ENCODE measurements at places on chromosomes 5 and 9.
A peak's percentile ranks its signal among the peaks of the same experiment; 100 is the strongest.

DNA sequence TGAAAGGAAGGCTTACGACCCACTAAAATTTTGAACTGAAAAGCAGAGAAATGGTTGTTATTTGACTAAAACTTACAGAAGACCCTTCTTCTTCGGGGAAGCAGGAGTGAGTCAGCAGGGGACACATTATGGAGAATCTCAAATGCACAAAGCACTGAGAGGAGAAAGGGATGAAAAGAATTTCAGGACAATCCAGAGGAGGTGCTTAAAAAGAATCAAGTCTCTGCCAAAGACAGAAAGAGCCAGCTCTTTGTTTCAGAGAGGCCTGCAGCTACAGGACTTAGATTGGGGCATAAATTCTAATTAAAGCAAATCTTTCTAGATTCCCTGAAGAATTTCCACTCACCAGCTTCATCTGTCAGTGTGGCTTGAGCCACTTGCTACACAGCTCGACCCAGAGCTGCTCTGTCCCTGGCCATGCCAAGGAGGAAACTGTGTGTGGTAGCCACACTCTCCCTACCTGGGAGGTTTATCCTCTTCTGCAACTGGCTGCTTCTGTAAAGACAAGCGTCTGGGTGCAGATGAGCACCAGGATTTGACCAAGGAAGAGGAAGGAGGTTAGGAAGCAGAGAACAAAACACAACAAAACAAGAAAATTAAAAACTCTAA lies 89.9 kb downstream of the SEMA5A start:
- DNase-seq, result no peak

DNA sequence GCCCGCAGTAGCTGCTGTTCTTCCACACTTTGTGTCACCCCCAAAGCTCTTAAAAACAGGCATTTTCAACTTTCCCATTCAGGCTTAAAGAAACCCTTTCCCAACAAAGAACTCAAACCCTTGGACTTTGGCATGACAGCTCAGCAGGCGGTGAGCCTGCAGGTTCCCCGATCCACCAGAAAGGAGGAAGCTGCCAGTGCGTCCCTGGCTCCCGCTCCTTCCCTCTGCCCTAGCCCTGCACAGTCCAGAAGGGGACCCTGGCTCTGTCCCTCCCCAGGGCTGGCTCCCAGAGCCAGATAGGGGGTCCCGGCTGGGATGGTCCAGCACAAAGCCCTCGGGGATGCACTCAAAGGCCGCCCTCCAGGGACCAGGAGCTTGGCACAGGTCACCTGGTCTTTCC lies 9.6 kb downstream of the SLC9A3 start:
- no peak for DNase-seq

GRCh38 chr5:10320793-10321192 lies 13.1 kb upstream of the CMBL start:
- DNase-seq, result no peak

DNA sequence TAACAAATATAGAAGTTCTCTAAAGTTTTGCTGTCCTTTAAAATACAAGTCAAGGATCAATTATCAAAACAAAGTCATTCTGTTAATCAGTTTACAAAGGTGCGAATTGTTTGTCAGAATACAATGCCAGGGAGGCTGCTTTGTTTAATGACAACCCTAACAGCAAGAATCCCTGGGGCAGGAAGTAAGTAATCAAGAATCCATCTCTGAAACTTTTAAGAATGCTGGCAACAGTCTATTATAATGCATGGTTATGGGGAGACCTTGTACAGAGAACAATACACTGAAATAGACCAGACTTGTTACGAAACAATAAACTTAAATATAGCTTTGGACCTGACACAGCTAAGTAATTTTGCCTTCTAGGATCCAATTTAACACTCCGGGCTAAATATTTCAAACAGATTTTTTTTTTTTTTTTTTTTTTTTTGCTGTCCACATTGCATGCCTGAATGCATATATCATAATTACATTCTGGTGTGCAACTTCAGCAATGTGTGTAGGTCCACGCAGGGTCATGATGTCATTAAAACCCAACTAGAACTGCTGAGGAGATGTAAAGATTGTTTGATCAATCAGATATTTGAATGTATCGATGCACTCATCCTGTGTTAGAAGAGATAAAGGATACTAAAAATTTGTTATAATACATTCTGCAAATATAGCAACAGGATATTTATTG lies 421.3 kb downstream of the CETN3 start:
- DNase-seq, result no peak

DNA sequence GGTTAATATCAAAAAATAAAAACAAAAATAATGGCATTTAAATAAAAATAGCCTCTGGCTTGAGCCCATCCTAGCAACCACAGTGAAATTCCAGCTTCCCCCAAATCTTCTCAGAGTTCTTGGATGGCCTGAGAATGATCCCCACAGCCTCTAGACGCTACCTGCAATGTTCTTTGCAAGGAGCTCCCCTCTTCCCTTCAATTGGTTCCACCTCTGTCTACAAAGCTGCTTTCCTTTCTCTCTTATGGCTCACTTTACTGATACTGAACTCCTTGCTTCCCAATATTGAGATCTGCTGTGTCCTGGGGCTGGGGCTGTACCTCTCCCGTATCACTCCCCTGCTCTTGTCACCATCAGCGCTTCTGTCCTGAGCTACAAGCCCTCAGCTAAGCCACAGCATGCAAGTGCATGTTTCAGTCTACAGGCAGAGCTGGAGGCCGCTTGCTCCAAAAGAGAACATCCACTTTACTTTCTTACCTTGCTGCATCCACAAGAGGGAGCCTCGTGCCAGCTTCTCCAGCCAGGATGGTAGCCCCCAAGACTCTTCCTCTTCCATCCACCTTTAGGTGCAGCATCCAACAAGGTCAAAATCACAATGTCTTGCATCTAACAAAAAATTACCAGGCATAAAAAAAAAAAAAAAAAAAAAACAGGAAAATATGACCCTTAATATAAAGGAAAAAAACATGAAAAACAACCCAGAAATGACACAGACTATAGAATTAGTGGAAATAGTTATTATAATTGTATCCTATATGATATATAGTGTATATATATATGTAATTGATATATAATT lies 57.4 kb upstream of the PRSS3 start:
- DNase-seq, result no peak

DNA sequence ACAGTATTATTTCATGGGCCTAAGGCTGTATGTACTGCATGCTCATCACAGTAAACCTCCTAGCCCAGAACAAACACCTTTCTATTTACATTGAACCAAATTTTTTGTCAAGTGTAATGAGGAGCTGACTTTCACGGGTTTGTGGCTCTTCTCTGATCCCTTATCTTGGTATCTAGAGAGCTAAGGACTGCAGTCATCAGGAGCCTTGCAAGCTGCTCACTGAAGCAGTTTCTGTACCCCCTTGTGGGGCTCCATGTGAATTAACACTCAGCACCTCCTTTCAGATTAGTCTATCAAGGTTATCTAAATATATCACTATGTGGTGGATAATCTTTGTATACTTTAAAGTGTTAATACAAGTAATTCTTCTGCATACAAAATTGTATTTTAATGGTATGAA lies 108.2 kb downstream of the AUH start:
- no peak for DNase-seq

- no peak for DNase-seq
Observed at GRCh38 chr5:88142886-88143692, 125.6 kb downstream of the TMEM161B start.

DNA sequence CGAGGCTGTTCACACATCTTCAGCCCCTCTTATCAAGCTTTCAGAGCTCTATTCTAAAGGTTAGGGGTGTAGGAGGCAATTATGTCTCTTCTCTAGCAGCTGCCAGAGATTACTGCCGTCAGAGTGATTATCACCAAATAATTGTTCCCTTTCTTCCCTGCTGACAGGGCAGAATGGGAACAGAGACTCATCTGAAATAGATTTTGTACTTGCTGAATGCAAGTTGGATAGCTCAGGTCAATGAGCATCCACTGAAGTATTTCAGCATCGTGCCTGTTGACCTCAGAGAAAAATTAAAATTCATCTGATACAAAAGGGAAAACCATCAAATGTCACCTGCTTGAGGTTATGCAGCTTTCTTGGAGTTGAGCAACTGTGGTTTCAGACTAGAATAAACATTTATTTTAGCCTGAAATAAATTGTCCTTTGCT lies 213.7 kb upstream of the MAP3K1 start:
- no peak for DNase-seq

GRCh38 chr9:75869236-75869635 lies 21.2 kb upstream of the PCSK5 start:
- no peak for DNase-seq

GRCh38 chr5:43389679-43390329 lies 22.4 kb downstream of the CCL28 start:
- DNase-seq, result peak; percentile 91

- DNase-seq, result no peak
Observed at GRCh38 chr5:90015584-90016018, 394.0 kb downstream of the CETN3 start.

GRCh38 chr5:110790673-110791072 lies 51.9 kb downstream of the SLC25A46 start:
- no peak for DNase-seq

DNA sequence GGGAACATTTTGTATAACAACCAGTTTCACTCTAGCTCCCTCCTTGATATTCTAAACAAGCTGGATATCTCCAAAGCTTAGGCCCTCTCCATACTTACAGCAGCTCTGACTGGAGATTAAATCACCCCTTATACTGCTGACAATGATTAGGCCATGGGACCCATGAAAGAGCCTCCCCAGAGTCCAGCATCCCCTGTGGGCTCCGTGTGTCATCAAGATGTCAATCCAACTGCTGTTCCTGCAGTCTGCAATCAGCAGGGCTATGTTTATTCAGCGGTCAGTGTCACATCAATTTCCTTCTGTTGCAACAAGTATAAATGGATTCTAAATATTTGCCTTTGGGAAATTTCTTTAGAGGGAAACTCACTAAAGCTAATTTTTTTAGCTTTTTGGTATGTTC lies 26.6 kb downstream of the PCDHAC2 start:
- DNase-seq, result no peak

DNA sequence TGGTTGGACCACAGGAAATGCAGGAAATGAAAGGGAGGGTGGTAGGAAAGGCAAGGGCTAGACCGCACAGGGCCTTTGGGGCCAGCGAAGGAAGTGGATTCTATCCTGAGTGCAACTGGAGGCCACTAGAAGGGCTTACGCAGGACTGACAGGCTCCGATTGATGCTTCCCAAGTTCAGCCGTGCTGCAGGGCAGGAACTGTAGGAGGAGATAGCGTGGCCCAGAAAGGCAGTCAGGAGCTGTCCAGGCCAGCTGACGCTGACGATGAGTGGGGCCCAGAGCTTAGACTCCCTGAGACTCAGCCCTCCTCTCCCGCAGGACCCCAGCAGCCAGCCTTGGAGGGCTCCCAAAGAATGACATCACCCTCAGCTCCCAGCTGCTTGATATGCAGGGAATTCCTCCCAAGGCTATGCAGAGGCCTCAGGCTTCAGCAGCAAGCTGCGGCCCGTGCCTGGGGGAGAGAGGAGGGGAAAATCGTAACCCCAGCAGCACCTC lies 48.8 kb downstream of the KCNIP1 start:
- DNase-seq, result no peak

- DNase-seq, result no peak
Observed at GRCh38 chr9:107739601-107740082, 250.1 kb upstream of the KLF4 start.

- no peak for DNase-seq
Observed at GRCh38 chr9:136857166-136857565, 5.0 kb downstream of the MAMDC4 start.

DNA sequence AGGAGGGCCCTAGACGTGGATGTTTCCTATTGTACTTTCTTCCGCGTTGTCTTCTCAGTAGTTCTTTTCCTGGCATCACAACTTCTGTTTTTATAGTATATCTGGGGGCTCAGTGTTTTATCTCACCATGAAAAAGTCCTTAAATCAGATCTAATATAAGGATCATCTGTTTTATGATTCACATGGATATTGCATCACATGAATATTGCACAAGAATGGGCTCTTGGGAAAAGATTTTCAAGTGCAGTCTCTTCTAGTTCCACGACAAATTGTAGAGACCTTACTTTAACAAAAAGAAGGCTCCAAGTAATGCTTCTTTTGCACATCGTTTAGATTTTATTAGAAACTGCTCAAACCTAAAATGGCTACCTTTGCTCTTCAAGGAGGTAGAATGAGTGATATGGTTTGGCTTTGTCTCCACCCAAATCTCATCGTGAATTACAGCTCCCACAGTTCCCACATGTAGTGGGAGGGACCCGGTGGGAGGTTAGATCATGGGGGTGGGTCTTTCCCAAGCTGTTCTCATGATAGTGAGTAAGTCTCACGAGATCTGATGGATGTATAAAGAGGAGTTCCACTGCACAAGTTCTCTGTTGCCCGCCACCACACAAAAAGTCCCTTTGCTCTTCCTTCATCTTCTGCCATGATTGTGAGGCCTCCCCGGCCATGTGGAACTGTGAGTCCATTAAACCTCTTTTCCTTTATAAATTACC lies 53.7 kb upstream of the FAM120A start:
- DNase-seq, result no peak

GRCh38 chr9:124149992-124150391 lies 107.8 kb upstream of the NEK6 start:
- no peak for DNase-seq

GRCh38 chr5:62488531-62488930 lies 76.0 kb downstream of the IPO11 start:
- no peak for DNase-seq

- DNase-seq, result no peak
Observed at GRCh38 chr5:107436201-107436600, 234.5 kb downstream of the EFNA5 start.

DNA sequence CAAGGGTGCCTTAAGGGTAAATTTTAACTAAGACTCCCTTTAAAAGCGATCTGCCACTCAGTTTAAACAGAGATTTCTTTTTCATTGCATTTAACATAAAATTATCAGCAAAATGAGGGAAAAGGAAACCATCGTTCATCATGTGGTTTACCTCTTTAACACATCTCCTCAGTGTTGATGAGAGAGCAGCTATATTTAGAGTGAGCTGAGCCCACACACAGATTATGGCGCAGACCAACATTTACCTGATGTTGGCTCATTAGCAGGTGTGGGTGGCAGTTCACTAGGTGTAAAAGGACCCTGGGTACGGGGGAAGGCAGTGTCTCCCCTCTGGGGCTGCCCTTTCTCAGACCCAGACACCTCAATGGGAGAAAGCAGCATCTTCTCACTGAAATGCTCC lies 149.8 kb downstream of the ENTREP1 start:
- no peak for DNase-seq

DNA sequence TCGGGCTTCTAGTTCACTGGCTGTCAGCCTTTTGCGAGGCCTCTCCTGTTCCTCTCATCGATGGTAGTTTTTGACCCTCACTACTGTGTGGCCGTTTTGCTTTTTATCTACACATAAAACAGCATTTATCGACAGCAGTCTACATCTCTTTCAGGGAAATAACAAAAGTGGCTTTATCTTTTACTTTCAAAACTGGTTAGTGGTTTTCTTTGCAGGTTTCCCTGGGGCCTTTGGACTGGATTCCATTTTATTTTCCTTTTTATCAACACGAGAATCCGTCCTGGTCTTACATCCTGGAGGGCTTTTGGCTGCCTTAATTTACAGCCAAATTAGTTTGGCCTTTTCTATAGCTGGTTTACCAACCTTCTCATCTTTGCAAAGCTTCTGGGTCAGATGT lies 793 bp upstream of the PKD2L2 start:
- DNase-seq, result no peak

- no peak for DNase-seq
Observed at GRCh38 chr5:169048181-169049125, 252.5 kb downstream of the SLIT3 start.

- DNase-seq, result no peak
Observed at GRCh38 chr5:54541823-54542783, 24.5 kb downstream of the SNX18 start.

GRCh38 chr5:150246835-150247234 lies 42.7 kb downstream of the CAMK2A start:
- no peak for DNase-seq
